Left cardiac atrium (tissue), 4 donors: ENCODE measurements at places on chromosomes 3 and 15. TPM values are rescaled to one million over a fixed set of nuclear protein-coding genes. Genes with fewer than 3 reads are reported as not detected.

The SEMA5B gene
- total RNA-seq, result 2.4 TPM

The SEMA3F gene
- 12.5 TPM for total RNA-seq

The PARP3 gene
- 13.2 TPM for total RNA-seq

The CCR1 gene
- 11.0 TPM for total RNA-seq

The PLSCR5 gene
- total RNA-seq, result not detected

The SPINK8 gene
- total RNA-seq, result not detected
